Uterus (tissue), 4 donors: ENCODE measurements at places on chromosomes 16 and 17.

DNA sequence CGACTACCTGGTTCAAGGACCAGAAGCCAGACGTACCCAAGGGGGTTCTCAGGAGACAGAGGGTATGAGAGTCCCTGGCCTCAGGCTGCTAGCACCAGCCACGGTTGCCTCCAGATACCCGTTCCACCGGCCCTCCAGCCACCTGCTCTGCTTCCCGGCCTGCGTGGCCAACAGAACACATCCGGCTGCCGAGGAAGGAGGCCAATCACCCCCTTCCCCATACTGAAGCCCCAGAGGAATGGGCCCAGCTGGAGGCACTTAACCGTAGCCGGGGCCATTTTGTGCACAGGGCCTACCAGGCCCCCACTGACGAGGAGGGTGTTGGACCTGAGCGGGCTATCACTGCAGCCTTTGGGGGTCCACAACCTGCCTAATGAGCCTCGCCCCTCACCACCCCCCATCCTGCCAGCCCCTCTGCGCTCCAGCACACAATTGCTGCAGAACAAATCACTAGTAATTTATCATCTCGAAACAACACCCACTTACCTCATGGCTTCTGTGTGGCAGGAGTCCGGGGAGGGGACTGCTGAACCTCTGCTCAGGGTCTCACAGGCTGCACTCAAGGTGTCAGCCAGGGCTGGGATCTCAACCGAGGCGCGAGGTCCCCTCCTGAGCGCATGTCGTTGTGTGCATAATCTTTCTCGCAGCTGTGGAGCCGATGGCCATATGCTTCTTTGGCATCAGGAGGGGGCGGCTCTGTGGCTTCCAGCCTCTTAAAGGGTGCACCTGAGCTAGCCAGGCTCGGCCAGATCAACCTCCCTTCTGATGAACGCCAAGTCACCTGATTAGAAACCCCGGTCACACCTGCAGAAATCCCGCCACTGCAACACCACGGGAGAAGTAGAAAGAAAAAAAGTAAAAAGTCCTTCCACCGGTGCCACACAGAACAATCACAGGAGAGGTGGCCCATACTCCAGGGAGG lies 10.1 kb upstream of the KREMEN2 start:
- DNase-seq = no peak

DNA sequence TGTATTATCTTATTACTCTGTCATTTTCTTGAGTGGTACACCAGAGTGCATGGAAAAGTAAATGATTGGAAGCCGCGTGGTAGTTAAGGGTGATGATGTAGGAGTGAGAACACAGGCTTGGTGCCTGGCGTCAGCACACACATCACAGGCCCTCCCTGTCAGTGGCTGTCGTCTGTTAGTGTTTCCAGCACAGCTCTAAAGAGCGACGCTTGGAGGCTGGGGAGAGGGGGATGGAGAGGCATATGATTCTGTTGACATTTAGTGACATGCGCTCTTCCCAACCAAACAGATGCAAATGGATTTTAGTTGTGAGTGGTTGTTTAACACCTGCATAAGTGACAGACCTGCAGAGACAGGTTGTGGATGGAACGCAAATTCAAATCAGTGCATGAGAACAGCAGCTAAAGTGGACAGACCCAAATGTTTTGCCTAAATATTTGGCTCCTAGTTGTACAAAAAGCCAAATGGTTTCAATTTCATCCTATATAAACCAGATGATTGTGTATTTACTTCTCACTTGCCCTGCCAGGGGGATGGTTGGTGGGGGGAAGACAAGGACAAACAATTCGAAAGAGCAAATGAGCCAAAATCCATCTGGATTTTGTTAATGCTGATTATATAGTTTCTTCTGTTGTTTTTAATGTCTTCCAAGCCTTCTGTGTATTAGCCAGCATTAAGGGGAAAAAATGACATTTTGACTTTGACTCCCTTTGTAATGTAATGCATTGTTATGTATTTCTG lies 222.3 kb downstream of the WWOX start:
- DNase-seq = no peak

GRCh38 chr17:42399121-42399520 lies 10.9 kb upstream of the STAT3 start:
- no peak for DNase-seq

DNA sequence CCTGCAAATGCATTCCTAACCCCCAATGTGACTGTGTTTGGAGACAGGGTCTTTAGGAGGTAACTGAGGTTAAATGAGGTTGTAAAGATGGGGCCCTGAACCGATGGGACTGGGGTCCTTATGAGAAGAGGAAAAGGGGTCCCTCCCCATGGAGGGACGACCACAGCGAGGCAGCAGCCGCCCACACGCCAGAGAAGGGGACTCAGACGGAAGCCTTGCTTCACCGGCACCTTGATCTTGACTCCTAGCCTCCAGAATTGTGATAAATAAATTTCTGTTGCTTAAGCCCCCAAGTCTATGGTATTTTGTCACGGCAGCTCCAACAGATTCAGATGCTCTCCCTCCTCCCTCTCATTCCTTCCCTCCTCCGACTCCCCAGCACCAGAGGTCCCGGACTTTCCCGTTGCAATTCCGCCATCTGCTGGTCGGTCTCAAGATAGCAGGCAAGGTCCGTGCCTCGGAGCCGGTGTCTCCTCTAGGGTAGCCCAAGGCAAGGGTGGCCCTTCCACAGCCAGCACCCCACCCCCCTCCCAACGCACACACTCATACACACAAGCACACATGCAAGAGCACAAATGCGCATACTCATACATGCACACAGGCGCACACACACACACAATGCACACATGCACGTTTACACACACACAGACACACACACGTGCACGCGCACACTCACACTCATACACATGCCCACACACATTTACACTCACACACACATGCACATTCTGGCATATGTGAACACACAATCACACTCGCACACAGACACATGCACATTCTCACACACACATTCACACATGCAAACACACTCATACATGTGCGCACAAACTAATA lies 23.1 kb upstream of the C16orf78 start:
- DNase-seq = peak; percentile 37

DNA sequence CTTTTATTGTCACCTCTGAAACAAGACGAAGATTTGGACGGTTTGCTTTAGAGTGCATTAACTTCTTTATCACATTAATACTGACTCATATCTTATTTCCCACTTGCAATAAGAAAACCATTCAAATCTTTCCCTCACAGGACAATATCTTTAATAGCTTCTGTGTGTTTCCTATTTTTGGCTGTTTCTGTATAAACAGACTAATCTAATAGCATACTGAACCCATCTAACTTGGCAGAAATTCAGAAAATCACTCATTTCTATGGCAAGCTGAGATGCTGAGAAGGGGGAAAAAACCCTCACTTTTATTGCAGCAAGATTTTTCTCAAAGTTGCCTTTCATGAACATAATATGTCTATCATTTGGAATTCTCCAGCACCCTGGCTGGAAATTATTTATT lies 524.9 kb downstream of the WWOX start:
- no peak for DNase-seq

DNA sequence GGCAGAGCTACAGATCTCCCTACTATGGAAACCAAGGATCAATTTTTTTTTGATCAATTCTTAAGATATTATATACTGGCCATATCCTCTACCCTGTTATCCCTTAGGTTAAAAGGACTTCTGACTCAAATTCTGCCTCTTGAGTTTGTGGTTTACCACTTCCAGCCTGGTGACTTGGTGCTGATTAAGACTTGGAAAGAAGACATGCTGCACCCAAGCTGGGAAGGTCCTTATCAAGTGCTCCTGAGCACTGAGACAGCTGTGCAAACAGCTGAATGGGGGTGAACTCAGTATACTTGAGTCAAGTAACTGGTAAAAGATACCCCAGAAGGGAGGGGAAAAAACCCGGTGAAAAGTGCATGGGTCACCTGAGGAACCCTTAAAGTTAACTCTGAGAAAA lies 20.5 kb upstream of the SPACA3 start:
- no peak for DNase-seq

DNA sequence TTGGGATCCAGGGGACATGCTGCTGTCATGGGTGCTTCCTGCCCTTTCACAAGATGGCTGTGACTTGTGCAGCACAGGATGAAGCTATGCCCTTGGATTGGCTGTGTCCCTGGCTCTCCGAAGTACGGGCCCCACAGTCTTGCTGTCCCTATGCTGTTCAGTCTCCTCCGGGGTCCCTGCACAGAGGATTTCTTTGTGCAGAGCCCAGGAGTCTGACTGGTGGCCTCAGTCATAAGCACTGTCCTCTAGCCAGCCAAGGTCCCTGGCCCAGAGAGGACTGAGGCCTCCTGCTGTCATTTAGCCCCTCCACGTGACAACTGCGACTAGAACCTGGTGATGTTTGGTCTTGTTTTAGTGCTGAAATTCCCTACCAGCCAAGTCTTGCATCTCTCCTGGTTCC lies 42.4 kb upstream of the CRISPLD2 start:
- no peak for DNase-seq

DNA sequence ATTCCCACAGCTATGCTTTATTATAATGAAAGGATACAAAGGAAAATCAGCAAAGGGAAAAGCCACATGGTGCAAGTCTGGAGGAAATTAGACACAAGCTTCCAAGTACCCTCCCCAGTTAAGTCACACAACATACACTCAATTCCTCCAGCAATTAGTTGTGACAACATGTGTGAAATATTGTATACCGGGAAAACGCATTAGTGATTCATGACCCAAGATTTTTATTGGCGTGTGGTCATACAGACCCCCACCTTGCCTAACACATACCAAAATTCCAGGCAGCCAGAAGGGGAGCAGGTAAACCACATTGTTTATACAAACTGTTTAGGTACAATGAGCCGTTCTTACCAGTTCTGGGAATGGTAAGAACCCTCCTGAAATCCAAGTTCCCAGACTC lies 160.6 kb downstream of the CYB561 start:
- no peak for DNase-seq

DNA sequence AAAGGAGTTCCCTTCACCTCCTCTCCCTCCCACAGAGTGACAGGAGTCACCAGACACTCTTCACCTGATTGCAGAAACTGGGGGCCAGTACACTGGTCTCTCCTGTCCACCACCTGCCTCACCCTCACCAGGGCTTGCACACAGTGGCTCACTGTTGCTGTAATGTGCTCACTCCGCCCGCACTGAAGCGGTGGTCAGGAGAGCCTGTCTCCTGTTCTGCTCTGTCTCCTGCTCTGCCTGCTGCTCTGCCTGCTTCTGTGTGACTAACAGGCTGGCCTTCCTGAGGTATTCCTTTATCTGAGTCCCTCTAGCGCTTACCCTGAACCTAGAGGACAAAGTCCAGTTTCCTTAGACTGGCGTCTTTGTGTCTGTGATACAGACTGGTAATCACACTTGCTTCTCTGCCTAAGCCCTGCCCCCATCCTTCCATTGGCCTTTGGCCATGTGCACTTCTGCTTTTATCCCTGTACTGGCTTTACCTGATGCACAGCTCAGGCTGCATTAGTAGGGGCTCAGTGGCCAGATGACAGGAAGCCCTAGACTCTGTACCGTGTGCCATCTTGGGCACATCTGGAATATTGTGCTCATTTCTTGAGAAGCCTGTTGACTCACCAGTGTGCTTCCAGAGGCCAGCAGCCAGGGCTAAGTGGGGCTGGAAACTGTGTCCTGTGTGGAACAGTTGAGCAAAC lies 13.3 kb downstream of the PROCA1 start:
- no peak for DNase-seq

- peak; percentile 73 for DNase-seq
These were observed 2.0 kb downstream of the RRAD start for GRCh38 chr16:66923247-66923731.

GRCh38 chr17:66302761-66303626 lies 581 bp downstream of the PRKCA start:
- peak; percentile 56 for DNase-seq

DNA sequence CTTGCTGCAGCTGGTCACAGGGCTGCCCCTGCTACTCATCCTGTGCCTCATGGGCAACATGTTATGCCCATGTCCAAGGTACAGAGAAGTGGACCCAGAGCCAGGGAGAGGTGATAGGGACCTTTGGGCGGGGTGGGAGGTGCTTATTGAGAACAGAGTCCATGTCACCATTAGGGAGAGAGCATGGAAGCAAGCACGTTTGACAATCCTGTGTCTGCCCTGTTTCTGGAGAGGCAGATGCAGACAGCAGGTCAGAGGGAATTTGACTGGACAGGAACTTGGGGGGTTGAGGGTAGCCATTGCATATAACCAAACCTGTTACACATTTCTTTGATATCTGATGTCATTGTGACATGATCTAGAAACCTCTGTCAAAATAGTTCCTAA lies 14.3 kb upstream of the ARL4D start:
- no peak for DNase-seq

DNA sequence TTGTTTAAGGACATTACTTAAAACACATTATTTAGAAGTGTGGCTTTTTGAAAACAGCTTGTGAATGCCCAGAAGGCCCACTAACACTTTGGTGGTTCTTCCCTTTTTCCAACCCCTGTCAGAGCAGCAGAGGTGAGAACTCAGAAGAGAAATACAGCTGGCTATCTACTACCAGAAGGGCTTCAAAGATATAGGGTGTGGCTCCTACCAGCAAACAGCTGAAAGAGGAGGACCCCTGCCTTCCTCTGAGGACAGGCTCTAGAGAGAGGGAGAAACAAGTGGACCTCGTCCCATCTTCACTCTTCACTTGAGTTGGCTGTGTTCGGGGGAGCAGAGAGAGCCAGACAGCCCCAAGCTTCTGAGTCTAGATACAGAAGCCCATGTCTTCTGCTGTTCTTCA lies 6.9 kb upstream of the RAPGEFL1 start:
- no peak for DNase-seq

DNA sequence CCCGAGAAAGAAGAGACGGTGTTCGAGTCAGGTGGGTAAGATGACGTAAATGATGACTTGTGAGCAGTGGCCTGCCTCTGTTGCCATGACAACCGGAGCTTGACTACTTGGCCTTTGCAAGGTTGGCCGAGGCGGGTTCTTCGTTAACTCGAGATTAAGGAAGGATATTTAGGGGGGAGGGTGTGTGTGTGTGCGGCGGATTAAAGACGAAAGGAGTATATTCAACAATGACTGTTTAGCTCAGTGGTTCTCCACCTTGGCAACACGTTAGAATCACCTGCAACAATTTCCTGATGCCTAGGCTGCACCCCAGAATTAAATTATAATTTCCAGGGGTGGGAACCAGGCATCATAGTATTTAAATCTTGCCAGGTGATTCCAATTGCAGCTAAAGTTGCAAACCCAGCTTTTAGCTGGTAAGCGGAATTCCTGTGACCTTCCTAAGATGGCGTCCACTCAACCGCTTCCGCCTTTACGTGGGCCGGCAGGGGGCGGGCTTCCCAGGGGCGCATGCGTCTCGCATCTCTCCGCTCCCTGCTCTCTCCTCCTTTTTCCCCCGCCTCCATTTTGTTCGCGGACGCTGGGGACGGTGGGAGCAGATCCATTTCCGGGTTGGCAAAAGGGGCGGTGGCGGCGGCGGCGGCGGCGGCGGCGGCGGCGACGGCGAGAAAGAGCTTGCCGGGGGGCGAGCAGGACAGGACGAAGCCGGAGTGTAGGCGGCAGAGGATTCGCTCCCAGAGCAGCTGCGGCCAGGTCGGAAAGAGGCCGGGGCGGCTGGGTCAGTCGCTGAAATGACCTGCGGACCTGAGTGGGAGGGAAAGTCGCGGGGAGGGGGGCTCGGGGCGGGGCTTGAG lies at the start of gene WIPF2:
WIPF2 (plus strand) TSS at position 565 of the 854 bp plus-strand sequence. CDS start 37,156 bp downstream, outside the sequence.
- DNase-seq = peak; percentile 97
